ENCODE measurements at places on chromosomes 16 and 17.

- DNase-seq, result no peak
- H3K27ac ChIP-seq, result no peak overlapping the region
- H3K4me1 ChIP-seq, result peaks cover 5% of the 10 kb centered on the region
- no peaks in the 10 kb centered on the region for H3K27me3 ChIP-seq
- no peaks in the 10 kb centered on the region for H3K36me3 ChIP-seq
- H3K4me3 ChIP-seq, result no peak overlapping the region
Measured at GRCh38 chr16:4293181-4293716, 20.4 kb upstream of the TFAP4 start.

DNA sequence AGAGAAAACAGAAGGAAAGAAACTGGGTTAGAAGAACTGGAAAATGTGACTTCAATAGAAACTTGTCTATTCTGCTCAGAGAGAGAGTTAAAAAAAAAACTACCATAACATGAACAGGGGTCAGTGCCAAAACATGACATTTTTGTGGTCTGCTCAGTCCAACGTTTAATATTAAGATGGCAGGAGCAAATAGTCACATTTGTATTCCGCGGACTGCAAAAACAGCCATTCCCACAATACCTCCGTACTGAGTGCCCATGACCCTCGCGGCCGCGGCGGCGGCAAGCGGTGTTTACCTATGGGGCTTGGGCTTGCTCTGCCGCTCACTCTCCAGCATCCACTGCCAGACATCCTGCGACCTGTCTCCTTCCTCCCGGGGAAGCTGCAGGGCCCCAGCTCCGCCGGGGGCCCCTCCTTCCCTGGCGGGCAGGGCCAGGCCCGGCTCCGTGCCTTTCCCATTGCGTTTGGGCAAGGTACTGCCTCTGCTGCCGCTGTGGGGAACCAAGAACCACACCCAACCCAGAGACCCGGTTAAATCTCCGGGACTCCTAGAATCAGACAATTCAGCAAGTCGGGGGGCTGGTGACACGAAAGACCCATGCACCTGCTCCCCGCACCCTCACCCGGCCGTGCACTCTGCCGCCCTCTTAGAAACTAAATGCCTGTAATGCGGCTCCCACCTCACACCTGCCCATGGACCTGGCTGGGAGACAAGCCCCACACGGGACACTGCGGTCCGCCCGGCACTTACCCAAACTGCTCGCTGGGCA lies 24.7 kb downstream of the AXIN2 start:
- no peak overlapping the region for H3K4me3 ChIP-seq
- no peaks in the 10 kb centered on the region for H3K27me3 ChIP-seq
- no peak for DNase-seq
- no peaks in the 10 kb centered on the region for H3K4me1 ChIP-seq
- peaks cover 81% of the 10 kb centered on the region for H3K36me3 ChIP-seq

- no peaks in the 10 kb centered on the region for H3K36me3 ChIP-seq
- H3K4me1 ChIP-seq, result no peaks in the 10 kb centered on the region
- no peak for DNase-seq
Measured at GRCh38 chr17:281365-281999, 71.1 kb downstream of the RPH3AL start.

GRCh38 chr17:36088670-36089338 lies 1.1 kb downstream of the CCL3 start:
- no peak for DNase-seq
- H3K27me3 ChIP-seq, result peaks cover 3% of the 10 kb centered on the region
- no peak overlapping the region for H3K4me3 ChIP-seq
- no peaks in the 10 kb centered on the region for H3K36me3 ChIP-seq

DNA sequence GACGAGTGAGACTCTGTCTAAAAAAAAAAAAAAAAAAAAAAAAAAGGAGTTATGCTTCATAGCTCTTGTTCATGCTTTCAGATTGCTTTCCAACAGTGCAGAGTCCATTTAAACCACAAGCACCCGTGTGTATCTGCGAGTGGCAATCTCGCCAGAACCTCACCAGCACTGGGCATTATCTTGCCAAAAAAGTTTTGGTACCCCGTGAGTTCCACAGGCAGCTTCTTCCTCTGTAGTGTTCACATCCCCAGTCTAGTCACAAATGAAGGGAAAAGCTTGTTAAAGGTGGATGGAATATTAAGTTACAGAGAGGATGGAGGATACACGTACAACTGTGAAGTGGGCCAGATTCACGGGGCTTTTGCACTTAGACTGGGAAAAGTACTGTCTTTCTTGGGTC lies 33.5 kb downstream of the WSB1 start:
- no peak overlapping the region for H3K4me3 ChIP-seq
- peaks cover 5% of the 10 kb centered on the region for H3K4me1 ChIP-seq
- H3K36me3 ChIP-seq, result no peaks in the 10 kb centered on the region
- DNase-seq, result no peak
- H3K27ac ChIP-seq, result no peak overlapping the region

- no peak for DNase-seq
- H3K4me3 ChIP-seq, result no peak overlapping the region
- H3K27ac ChIP-seq, result no peak overlapping the region
- no peaks in the 10 kb centered on the region for H3K36me3 ChIP-seq
- H3K27me3 ChIP-seq, result no peaks in the 10 kb centered on the region
Measured at GRCh38 chr16:65114527-65114926, 7.3 kb downstream of the CDH11 start.

GRCh38 chr17:58338841-58339754 lies 10.5 kb upstream of the TSPOAP1 start:
- DNase-seq, result no peak
- peak overlapping the region; percentile 98 for H3K4me3 ChIP-seq
- no peaks in the 10 kb centered on the region for H3K27me3 ChIP-seq
- H3K27ac ChIP-seq, result peak overlapping the region; percentile 98
- no peaks in the 10 kb centered on the region for H3K36me3 ChIP-seq
- peaks cover 88% of the 10 kb centered on the region for H3K4me1 ChIP-seq

DNA sequence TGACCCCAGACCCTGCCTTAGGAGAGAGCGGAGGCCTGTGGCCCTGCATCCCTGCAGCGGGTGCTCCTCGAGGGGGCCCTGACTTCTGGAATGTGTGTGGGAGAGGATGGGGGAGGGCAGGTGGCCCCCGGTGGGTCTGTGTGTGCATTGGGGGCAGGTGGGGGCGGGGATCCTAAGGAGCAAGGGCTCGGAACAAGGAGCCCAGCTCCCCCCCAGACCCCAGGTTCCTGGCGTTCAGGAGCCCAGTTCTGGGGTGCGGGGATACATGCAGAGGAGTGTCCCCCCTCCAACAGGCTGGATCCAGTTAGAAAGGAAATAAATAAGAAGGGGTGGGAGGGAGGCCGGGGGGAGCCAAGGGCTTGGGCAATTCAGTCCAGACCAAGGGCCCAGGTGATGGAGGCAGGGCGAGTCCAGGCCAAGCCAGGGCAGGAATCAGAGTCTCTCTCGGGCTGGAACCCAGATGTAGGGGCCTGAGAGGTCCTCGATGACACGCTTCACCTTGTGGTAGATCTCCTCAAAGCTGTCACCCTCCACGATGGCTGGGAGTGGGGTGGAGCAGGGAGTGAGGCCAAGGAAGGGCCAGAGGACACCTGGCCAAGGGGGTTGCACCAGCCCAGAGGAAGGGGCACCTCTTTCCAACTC lies 11.2 kb upstream of the ASGR1 start:
- no peak for DNase-seq
- H3K27ac ChIP-seq, result no peak overlapping the region
- H3K27me3 ChIP-seq, result no peaks in the 10 kb centered on the region
- no peaks in the 10 kb centered on the region for H3K4me1 ChIP-seq
- H3K36me3 ChIP-seq, result no peaks in the 10 kb centered on the region

- H3K4me1 ChIP-seq, result no peaks in the 10 kb centered on the region
- H3K27ac ChIP-seq, result no peak overlapping the region
- H3K36me3 ChIP-seq, result peaks cover 15% of the 10 kb centered on the region
- no peak overlapping the region for H3K4me3 ChIP-seq
Measured at GRCh38 chr16:30104492-30104891, 8.5 kb upstream of the YPEL3 start.

GRCh38 chr17:62818526-62818925 lies 10.4 kb upstream of the MARCHF10 start:
- no peak overlapping the region for H3K4me3 ChIP-seq
- no peaks in the 10 kb centered on the region for H3K4me1 ChIP-seq
- H3K27me3 ChIP-seq, result no peaks in the 10 kb centered on the region
- H3K27ac ChIP-seq, result no peak overlapping the region
- DNase-seq, result no peak

GRCh38 chr16:15033309-15033707 lies 22.6 kb downstream of the NTAN1 start:
- no peak overlapping the region for H3K27ac ChIP-seq
- H3K4me1 ChIP-seq, result no peaks in the 10 kb centered on the region
- no peak overlapping the region for H3K4me3 ChIP-seq
- peaks cover 66% of the 10 kb centered on the region for H3K36me3 ChIP-seq
- H3K27me3 ChIP-seq, result no peaks in the 10 kb centered on the region
- DNase-seq, result no peak

- no peak overlapping the region for H3K4me3 ChIP-seq
- H3K27ac ChIP-seq, result no peak overlapping the region
- peaks cover 3% of the 10 kb centered on the region for H3K36me3 ChIP-seq
- H3K27me3 ChIP-seq, result no peaks in the 10 kb centered on the region
- DNase-seq, result peak; percentile 36
Measured at GRCh38 chr16:117379-118365, 20.8 kb downstream of the NPRL3 start.

DNA sequence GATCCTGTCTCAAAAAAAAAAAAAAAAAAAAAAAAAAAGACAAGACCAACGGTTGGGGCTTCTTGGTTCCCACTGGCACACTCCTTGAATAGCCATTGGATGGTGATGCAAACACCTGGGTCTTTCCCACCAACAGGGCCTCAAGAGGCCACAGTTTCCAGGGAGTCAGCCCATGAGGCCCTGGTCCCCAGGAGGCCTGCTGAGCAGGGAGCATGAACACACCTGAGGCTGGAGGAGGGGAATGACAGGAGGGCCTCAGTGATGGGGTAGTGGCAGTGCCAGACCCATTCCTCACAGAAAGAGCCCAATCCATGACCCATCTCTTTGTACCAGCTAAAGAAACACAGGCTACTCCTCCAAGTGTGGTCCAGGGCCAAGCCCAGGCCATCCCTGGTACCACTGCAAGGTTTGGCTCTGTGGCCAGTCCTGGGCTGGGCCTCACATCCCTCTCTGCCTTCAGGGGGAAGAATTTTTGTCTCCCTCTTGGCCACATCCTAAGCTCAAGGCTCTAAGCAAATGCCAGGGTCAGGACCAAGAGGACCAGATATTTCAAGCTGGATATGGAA lies 13.9 kb downstream of the ARL2BP start:
- H3K27me3 ChIP-seq, result no peaks in the 10 kb centered on the region
- no peak for DNase-seq
- H3K4me3 ChIP-seq, result no peak overlapping the region
- no peak overlapping the region for H3K27ac ChIP-seq
- H3K36me3 ChIP-seq, result peaks cover 9% of the 10 kb centered on the region

- no peak overlapping the region for H3K4me3 ChIP-seq
- no peaks in the 10 kb centered on the region for H3K36me3 ChIP-seq
- H3K27ac ChIP-seq, result no peak overlapping the region
- H3K4me1 ChIP-seq, result no peaks in the 10 kb centered on the region
- DNase-seq, result no peak
Measured at GRCh38 chr17:30570596-30571265, 93.5 kb downstream of the GOSR1 start.

DNA sequence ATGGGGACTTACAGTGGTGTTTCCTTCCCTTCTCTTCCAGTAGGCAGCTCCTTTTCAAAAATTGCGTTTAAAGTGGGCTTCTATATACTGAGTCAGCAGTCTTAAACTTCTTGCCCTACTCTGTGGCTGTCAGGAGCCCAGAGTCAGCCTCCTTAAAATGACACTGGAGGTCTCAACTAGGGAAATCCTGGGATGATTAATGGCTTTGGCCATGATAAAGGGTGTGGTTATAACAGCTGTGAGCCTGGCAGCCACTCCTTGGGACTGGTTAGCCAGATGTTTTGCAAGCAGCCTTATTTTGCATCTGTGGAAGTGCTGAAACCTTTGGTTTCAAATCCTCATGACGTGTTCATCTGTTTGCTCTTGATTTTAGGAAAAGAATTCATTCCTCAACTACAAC lies 25.0 kb downstream of the TAC4 start:
- DNase-seq, result no peak
- H3K27ac ChIP-seq, result no peak overlapping the region
- peaks cover 31% of the 10 kb centered on the region for H3K4me1 ChIP-seq
- H3K4me3 ChIP-seq, result no peak overlapping the region
- H3K36me3 ChIP-seq, result peaks cover 69% of the 10 kb centered on the region

DNA sequence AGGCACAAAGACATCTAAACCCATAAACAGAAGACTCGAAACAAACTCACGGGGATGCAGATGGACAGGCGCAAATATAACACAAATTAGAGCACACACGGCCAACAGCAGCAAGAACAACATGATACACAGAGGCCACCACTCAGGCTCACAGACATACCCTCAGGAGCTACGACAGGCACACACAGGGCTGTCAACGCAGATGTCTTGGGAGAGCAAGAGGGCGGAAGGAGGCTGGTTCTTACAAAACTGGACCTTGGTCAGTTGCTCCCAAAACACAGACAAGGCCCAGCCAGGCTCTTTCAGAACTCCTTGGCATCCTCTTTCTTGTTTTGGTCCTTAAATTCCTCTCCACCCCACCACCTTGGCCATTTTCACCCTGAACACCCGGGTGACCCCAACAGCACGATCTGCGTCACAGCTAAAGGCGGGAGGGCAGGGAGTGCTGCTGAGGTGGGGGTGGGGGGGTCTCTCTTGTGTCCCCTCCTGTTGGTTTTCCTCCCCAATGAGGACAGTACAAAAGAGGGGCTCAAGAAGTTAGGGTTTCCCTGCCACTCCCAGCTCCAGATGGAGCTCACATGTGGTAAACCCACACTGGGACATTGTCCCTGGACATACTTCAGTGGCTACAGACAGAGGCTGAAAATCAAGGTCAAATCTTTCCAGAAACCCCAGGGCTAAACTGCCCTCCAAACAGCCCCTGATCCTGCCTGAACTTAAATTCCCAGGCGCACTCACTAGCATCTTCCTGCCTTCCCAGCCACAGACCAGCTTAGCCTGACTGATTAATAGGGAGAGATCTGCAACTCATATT lies 221.3 kb downstream of the C16orf78 start:
- H3K36me3 ChIP-seq, result no peaks in the 10 kb centered on the region
- H3K4me3 ChIP-seq, result no peak overlapping the region
- H3K27me3 ChIP-seq, result no peaks in the 10 kb centered on the region

DNA sequence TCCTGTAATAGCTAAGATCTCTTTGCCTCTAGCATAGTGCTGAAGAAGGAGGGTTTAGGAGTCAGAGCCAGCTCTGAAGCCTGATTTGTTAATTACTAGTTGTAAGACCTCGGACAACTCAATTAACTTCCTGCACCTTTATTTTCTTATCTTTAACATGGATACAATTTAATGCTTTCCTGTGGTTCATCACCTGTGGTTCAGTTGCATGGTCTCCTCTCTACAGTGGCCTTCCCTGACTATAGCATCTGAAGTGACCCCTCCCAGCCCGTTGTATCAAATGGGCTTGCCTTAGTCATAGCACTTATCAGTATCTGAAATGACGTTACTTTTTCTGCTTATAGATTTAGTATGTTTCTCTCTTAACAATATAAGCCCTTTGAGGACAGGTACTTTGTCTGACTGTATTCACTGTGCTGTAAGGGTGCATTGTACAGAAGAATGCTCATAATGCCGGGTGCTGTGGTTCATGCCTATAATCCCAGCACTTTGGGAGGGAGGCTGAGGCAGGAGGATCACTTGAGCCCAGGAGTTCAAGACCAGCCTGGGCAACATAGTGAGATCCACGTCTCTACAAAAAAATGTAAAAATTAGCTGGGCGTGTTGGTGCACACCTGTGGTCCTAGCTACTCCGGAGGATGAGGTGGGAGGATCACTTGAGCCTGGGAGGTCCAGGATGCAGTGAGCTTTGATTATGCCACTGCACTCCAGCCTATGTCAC lies 2.6 kb upstream of the NDE1 start:
- no peak for DNase-seq
- peaks cover 13% of the 10 kb centered on the region for H3K4me1 ChIP-seq
- H3K27me3 ChIP-seq, result no peaks in the 10 kb centered on the region
- H3K4me3 ChIP-seq, result no peak overlapping the region
- H3K36me3 ChIP-seq, result no peaks in the 10 kb centered on the region

- H3K27ac ChIP-seq, result peak overlapping the region; percentile 96
- no peaks in the 10 kb centered on the region for H3K27me3 ChIP-seq
- H3K4me3 ChIP-seq, result peak overlapping the region; percentile 95
Measured at GRCh38 chr16:70522216-70523075, 908 bp downstream of the COG4 start.
